ENCODE measurements at places on chromosomes 5 and 9. TPM values are rescaled to one million over a fixed set of nuclear protein-coding genes. Genes with fewer than 3 reads are reported as not detected.

Gene PCDHB9
- not detected for total RNA-seq

Gene SPINK13
- total RNA-seq, result not detected

Gene DMRT2
- total RNA-seq, result not detected

Gene ADCY2
- total RNA-seq, result not detected

Gene SPATA24
- total RNA-seq, result 4.0 TPM

DNA sequence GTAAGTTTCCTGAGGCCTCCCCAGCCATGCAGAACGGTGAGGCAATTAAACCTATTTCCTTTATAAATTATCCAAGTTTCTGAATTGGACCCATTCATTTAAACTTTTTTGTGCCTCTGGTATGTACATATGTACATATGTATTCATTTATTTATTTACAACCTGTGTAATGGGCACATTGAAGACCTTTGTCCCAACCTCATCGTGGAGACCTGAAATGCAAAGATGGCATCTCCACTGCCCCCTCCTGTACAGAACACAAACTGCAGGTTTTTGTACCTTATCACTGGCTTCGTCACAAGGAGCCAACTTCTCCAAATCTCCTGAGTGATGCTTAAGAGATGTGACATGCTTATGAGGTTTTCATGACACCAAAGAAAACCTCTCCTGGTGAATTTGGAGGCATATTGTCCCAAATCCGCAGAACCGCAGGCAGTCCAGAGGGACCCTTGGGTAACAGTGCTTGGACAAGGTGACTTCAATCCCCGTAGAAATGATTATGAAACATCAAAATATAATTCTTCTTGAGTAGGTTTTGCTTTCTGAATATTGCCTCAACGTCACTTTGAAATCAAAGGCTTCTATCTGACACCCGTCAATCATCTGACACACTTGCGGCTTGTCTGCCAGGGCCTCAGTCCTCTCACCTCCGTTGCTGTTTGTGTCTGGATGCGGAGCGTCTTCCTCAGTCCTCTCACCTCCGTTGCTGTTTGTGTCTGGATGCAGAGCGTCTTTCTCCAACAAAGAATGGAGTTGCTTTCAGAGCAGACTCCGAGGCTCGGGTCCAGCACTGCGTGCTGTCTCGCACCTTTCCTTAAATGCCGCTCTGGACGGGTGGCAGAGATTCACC, 135.0 kb upstream of the IRX4 start:
- peak; percentile 52 for DNase-seq

DNA sequence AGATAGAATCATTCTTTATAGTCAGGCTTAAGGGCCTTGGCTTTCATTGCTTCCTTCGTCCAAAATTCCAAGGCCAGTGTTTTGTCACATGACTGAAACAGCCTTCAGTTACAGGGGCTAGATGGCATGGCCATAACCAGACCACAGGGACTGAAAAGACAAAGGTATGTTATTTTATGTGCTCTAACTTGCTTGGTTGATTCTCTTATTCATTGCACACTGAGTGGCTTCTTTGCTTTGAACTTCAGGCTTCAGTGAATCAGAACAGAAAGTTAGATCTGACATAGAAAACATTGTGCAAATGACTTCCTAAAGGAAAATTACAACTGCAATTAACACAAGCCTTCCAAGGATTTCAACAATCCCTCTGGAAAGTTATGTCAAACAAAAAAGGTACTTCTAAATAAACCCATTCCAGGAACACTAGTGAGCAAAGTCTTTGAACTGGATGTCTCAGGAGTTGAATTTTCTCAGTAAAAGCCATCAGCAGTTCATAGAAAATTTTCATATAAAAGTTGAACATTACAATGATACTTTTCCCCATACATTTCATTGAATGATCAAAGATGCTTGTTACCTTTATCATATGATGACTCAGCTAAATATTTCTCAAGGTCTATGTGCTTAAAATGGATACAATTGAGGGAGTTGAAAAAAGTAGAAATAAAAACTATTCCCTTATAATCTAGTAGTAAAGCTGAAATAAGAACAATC, 355.3 kb downstream of the TMEM232 start:
- DNase-seq, result no peak

GRCh38 chr5:1540166-1540565, 16.4 kb upstream of the LPCAT1 start:
- no peak for DNase-seq

DNA sequence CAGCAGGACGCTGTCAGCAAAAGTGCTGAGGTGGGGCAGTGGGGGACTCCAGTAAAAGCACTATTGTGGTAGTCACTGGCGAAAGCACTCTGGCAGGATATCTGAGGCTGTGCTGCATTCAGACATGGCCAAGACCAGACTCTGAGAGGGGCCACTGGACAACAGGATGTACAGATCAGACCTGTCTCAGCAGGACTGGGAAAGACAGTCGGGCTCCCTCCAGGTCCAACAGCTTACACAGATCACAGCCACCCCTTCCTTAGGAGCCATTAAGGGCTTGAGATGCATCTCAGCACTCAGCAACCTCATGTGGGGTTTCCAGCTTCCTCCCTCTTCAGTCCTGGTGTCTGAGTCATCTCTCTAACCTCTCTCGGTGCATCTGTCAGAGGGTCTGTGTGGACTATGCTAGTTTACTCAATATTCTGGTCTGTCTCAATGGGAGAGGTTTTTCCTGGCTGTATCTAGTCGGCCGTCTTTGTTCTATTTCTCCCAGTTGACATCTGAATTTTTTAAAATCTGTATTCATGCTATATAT, 154.5 kb downstream of the CWC27 start:
- DNase-seq, result no peak

- DNase-seq, result no peak
These were observed 175.1 kb downstream of the HCN1 start for GRCh38 chr5:45521067-45521466.

DNA sequence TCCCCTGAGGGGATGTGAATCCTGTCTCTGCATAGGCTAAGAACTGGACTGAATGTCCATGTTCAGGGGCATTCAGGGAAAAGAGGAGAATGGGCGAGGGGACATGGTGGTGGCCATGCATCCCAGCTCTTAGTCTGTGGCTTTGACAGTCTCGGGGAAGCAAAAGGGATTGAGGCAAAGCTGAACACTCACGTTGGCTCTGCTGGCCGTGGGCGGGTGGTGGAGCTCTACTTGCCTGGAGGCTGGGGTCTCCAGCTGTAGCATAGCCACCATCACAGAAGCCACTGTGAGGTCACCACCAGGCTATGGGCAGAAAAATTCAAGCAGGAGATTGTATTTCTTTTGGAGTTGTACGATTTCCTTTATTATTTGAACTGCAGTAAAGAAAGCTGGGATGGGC, 4.1 kb downstream of the GARIN3 start:
- DNase-seq, result peak; percentile 17

GRCh38 chr9:32384002-32384363, 460 bp upstream of the ACO1 start:
- no peak for DNase-seq

DNA sequence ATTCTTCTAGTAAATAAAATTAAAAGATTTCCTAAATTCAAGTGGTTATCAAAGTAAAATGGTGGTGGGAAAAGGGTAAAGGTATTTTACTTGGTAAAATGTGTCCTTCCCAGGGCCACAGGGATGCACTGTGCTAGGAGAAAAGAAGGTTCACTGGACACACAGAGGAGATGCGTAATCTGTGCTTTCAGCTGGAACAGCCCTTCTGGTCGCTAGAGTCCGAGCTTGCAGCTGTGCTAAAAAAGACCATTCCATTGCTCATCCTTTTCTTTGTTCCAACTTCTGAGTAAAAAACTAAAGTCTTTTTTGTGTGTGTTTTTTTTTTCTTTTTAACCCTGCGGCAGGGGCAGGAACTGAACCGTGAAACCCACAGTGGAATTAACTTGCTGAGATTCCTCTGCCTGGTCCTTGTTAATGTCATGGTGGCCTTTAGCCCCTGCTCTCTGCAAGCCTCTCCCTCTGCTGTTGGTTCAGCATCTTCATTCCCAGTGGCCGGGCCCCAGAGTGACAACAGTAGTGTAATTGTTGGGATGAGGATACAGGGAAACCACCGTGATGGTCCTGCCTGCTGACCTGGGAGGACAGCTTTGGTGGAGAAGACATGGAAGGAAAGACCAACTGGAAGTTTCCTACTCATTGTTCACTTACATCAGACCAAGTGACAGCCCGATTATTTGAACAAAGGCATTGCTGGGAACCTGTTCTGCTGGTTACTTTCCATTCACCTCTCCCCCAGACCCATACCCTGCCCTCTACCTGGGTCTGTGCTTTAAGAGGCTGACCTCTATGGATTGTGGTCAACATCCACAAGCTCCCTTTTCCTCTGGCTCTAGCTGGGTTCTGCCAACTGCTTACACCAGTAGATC, 31.9 kb upstream of the FSTL4 start:
- DNase-seq, result no peak

DNA sequence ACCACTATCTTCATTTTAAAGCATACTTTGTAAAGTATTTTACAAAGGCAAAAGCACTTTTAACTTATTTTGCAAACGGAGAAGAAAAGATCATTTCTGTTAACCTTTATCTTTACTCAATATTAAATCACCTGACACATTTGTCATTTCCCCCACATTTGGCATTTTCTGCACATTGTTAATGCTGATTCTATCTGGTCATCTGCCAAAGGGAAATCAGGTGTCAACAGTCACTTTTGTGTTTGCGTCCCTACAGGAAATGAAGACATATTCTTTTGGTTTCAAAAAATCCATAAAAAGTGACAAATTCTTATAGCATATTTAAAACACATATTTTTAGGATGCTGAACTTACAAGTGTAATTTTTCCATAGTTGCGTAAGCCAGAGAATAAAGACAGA, 191.3 kb upstream of the TMEM161B start:
- DNase-seq, result no peak

DNA sequence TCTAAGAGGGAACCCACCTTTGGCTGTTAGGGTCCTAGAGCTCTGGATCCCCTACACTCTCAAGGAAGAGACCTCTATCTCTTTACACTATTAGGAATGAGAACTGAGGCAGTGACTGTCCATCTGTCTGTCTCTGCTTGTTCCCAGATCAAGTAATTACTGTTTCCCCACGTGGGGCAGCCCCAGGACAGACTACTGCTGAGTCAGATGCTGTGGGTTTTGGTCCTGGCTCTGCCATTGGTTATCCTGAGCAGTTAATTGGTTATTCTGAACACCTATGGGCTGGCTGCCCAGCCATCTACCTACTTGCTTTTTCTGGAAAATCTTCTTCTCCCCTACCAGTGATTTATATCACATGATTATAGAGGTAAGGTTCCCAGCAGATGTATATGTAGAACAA, 33.3 kb downstream of the FBXO10 start:
- no peak for DNase-seq

- DNase-seq, result no peak
These were observed 6.8 kb downstream of the IFNA8 start for GRCh38 chr9:21415493-21416267.

DNA sequence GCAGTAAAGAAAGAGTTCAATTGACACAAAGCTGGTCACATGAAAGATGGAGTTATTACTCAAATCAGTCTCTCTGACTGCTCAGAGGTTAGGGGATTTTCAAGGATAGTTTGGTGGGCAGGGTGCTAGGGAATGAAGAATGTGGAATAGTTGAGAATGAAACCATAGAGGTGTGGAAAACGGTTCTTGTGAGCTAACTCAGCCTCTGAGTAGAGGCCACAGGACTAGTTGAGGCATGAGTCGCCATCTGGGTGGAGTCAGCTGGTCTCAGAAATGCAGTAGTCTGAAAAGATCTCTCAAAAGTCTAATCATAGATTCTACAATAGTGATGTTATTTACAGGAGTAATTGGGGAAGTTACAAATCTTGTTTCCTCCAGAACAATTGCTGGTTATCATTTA, 178.9 kb upstream of the SPEF2 start:
- DNase-seq, result no peak

GRCh38 chr5:65828022-65828896, 98.1 kb upstream of the ERBIN start:
- no peak for DNase-seq

DNA sequence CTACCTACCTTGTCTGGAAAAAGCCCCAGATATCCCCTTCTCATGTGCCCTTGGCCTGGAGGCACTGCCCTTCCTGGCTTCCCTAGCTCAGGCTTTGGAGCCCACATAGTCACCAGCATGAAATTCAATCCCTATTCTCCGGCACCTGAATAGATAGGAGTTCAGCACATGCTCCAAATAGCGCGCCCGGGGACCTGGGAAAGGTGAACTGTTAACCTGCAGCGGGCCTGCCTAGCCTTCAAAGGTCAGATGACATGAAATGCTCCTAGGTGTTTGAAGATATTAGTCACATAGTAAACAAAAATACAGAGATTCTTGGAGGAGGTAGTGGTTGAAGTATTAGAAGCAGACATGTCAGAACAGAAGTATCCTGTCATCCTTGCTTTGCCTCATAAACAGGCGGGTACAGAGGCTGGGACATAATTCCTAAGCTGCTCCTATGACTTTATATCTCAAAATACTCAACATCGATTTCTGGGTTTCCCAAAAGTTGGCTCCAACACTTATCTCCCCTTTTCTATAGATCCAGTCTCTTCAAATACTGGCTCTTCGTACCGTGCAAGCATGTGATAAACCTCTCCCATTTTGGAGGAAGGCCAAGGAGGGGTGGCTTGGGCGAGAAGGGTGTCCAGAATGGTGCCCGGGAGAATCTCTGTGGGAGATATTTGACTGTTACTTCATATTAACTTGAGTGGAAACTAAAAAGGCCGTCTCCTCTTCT, 88.0 kb upstream of the ANKH start:
- no peak for DNase-seq

- no peak for DNase-seq
These were observed 2.3 kb downstream of the ACSL6 start for GRCh38 chr5:132008961-132009680.

DNA sequence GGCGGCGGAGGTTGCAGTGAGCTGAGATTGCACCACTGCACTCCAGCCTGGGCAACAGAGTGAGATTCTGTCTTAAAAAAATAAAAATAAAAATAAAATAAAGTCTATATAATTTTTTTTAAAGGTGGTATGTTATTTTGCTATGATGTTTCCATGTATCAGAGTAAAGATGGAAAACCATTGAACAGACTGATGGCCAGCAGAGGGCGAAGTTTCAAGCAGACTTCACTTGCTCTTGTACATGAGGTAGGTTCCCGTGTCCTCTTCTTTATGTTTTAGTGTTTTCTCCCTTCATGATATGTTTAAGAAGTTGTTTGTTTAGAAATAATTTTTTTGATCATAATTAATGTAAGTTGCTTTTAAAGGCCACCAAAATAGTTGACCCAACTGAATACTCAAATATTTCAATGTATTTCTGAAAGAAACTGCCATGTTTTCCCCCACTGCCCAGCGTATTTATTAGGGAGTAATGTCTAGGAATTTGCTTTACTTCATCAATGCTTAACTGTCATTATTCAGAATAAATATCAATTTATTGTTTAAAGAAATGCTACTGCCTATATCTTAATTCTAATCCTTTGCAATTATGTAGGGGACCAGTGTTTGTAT, 146.4 kb downstream of the HACD4 start:
- DNase-seq, result peak; percentile 75
